ENCODE measurements at places on chromosomes 13 and 19.
A peak's percentile ranks its signal among the peaks of the same experiment; 100 is the strongest.

DNA sequence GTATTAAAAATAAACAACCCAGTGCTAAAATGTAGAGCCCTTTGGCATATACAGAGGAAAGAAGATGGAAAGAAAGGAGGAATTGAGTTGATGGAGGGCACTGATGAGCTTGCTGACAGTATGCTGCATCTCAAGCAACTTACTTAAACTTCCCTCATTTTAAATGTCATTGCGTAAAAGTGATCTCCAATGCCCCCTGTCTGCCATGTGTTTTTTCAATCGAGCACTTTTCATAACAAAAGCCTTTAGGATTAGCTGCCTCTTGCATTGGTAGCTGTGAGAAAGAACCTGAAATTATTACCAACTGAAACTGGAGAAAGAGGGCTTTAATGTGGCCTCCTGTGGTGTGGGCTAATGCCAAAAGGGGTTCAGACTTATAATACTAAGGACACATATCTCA, 541.6 kb downstream of the SUCLA2 start:
- DNase-seq = no peak

DNA sequence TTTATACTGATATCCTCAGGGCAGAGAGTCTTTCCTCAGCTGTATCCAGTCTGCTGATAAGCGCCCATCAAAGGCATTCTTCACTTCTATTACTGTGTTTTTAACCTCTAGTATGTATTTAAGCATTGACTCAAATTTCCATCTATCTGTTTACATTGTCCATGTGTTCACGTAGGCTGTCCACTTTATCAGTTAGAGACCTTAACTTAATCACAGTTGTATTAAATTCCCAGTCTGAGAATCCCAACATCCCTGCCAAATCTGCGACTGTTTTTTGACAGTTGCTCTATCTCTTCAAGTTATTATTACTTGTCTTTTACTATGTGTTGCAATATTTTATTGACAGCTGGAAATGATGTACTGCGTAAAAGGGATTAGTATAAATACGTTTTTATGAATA, 1613.7 kb upstream of the MIR17HG start:
- no peak for DNase-seq

- no peak for DNase-seq
These were observed 18.9 kb upstream of the SLC39A3 start for GRCh38 chr19:2758601-2759313.

GRCh38 chr19:2491130-2491801, 15.3 kb downstream of the GADD45B start:
- DNase-seq = peak; percentile 86

GRCh38 chr13:102757006-102757405, 16.6 kb downstream of the TEX30 start:
- no peak for DNase-seq

DNA sequence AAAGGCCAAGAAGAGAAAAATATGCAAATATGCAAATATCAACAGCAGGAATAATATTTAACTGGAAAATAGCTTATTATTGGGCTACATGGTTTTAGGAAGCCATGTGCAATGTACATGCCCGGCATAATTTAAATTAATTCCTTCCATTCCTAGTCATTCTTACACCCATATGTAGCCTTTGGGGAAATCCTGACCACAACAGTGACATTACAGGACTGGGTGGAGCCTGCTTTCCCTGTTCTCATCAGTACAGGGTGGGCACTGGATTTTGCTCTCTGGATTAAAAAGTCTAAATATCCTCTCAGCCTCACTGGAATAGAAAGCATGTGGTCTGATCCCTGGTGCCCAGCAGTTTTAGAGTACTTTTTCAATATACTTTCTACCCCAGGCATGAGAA, 198.2 kb downstream of the DNAJC15 start:
- DNase-seq = no peak

DNA sequence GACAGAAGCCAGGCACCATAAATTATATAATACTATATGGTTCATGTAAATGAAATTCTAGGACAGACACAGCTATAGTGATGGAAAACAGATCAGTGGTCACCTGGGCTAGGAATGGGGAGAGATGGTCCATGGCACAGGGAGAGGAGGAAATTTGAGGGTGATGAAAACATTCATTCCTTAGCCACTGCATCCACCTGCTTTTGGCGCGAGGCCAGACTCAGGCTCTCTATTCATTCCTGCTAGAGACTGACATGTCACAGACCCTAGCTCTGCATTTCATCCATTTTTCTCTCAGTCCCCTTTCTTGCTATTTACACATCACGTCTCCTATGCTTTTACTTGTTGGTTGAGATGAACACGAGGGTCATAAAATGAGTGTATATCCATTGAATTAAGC, 628.3 kb upstream of the SLC10A2 start:
- no peak for DNase-seq

DNA sequence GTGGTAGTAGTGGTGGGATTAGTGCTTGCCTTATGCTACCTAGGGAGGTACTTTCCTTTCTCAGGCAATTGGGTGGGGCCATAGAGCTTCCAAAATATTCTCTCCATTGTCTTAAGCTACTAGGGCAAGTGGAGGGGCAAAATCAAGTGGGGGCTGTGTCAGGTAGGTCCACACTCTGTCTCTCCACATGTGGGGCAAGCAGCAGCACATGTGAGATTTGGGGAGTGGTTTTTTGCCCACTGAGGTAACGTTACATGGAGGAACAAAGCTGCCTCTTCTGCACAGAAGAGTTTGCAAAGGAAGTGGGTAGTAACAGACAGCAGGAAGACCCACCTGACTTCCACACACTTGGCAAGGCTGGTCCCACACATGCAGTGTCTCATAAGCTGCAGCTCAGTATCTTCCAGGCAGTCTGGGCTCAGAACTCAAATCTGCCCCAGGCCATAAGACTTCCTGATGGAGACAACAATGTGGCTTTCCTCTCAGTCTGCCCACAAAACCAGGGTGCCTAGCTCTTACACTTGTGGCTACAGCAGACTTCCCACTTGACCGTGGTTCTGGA, 1581.5 kb upstream of the PCDH20 start:
- DNase-seq = no peak

DNA sequence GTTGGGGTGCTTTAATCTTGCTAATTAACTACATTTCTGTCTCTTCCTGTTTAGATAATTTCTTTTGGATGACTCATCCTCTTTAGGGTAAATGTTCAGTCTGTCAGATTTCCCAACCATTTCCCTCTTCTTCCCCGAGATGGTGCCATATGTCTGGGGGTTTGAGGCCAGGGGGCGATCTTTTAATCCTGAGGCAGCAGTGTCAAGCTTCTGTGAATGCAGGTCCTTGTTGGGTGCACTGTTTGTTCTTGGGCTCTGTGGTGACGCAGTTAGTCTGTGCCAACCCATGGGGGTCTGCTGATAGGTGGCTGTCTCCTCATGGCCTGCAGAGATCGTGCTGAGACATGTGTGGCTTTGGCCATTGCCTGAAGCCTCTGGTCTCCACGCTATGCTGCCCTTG, 420.4 kb downstream of the NDFIP2 start:
- no peak for DNase-seq

DNA sequence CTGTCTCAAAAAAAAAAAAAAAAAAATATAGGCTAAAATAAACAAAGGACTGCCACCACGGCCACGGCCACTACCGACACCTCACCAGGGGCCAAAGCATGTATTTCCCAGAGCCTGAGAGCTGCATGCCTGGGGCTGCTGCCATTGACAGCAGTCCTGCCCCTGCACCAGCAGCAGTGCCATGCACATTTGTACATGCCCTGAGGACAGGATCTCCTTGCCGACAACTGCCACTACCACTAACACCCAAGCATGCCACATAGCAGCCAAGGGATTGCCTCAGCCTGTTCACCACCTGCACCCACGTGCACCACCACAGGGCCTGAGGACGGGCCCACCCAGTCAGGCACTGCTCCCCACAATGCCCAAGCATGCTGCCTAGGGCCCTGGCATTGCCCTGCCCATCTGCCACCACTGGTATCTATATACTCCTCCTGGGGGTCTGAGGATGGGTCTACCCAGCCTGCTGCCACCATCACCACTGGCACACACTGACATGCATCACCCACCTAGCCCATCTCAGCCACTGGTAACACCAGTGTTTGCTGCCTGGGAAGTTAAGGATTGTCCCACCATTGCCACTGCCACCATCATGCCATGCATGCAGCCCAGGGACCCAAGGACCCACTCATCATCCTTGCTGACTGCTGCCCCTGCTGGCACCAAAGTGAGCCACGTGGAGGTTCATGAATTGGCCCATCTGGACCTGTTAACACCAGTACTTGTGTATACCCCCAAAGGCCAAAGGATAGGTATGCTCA, 10.6 kb upstream of the NUP62 start:
- DNase-seq = no peak

GRCh38 chr13:46575301-46575771, 22.4 kb downstream of the LRCH1 start:
- DNase-seq = no peak

GRCh38 chr13:28585561-28585960, 73.4 kb upstream of the POMP start:
- no peak for DNase-seq

GRCh38 chr13:21333186-21333585, 125.9 kb downstream of the ZDHHC20 start:
- no peak for DNase-seq

- no peak for DNase-seq
These were observed 7.4 kb downstream of the EID2B start for GRCh38 chr19:39525205-39525604.

GRCh38 chr19:31516756-31517155, 167.5 kb upstream of the TSHZ3 start:
- no peak for DNase-seq

- no peak for DNase-seq
These were observed 9.9 kb downstream of the PTH2 start for GRCh38 chr19:49413348-49413747.

GRCh38 chr13:46213242-46213641, 1.5 kb downstream of the LRRC63 start:
- DNase-seq = no peak

- DNase-seq = no peak
These were observed 90.3 kb downstream of the LHFPL6 start for GRCh38 chr13:39512687-39513086.

DNA sequence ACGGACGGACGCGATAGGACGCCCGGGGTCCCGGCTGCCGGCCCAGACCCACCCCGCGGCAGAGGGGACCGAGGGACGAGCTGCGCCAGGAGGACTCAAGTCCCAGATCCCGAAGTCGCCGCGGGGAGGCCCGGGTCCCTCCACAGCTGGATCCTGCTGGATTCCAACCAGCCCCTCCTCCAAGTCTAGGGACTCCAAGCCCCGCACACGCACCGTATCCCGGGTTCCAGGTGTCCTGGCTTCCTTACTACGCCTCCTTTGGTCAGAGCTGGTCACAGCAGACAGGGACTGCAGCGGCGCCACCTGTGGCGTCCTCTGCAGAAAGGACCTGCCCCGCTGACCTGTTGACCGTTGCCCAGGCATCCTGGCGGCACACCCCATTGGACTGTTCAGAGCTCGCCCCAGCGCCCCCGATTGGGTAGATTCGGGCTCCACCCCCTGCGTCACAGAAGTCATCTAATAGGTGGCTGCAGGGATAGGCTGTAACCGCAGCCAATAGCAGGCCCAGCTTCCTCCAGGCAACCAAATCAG, 29.0 kb upstream of the ZNF709 start:
- DNase-seq = no peak

DNA sequence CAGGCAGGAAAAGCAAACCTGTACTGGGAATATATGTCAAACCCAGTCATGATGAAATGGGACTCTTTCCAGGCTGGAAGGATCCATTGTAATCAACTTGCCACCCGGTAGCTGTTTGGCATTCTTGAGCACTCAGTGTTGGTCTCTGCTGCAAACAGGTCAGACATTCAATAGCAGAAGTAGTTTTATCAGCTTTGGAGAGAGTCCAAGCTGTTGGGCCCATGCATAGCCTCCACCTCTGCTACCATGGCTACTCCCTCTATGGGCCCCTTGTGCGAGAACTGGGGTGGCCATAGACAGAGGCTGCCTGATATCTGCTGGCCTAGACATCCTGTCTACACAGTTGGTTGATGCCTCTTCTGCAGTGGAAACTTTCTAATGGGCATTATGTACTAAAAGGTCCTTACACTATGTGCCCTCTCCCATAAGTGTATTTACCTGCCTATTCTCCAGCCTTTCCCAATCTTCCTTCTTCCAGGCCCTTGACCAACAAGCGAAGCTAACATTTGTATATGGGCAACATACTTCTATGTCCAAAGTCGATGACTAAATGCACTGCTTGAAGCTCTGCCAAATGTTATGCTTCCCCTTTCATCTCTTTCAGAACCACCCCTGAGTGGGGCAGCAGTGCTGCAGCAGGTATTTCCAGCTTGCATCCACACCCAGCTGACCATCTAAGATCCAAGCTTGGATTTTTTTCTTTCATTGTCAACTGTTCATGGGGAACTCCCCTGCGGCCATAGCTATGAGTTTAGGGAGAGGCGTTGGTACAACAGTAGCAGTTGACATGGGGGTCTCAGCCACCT, 5.3 kb upstream of the RNF6 start:
- no peak for DNase-seq

GRCh38 chr19:9883764-9884163, 48.6 kb downstream of the PIN1 start:
- no peak for DNase-seq

DNA sequence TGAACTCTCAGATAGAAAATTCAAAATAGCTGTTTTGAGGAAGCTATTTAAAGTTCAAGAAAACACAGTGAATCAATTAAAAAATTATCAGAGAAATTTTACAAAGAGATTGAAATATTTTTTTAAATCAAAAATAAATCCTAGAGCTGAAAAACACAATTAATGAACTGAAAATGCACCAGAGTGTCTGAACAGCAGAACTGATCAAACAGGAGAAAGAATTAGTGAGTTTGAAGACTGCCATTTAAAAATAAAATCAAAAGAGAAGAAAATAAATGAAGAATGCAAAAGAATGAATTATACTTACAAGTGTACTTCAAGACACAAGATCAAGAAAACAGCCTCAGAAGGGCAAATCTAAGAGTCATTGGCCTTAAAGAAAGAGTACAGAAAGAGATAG, 1000.2 kb upstream of the ATXN8OS start:
- DNase-seq = no peak

- DNase-seq = no peak
These were observed 3.4 kb downstream of the POSTN start for GRCh38 chr13:37595162-37595561.

GRCh38 chr19:4007836-4008539, 452 bp downstream of the PIAS4 start:
- no peak for DNase-seq

GRCh38 chr13:39224671-39225240, 186.5 kb downstream of the NHLRC3 start:
- DNase-seq = no peak
